ENCODE measurements at places on chromosomes 7 and 10. TPM values are rescaled to one million over a fixed set of nuclear protein-coding genes. Genes with fewer than 3 reads are reported as not detected.
A peak's percentile ranks its signal among the peaks of the same experiment; 100 is the strongest.

The SPDYE16 gene
- not detected for total RNA-seq

The FAM241B gene
- 6.2 TPM for total RNA-seq

The FLNC gene
- 6.0 TPM for total RNA-seq

The ERVW-1 gene
- not detected for total RNA-seq

The CTAGE15 gene
- not detected for total RNA-seq

GRCh38 chr10:2280713-2281300 lies 543.5 kb upstream of the ADARB2 start:
- no peak overlapping the region for H3K4me3 ChIP-seq
- DNase-seq = no peak
- H3K27me3 ChIP-seq = no peaks in the 10 kb centered on the region
- H3K27ac ChIP-seq = no peak overlapping the region
- no peaks in the 10 kb centered on the region for H3K36me3 ChIP-seq

- no peak for DNase-seq
- no peaks in the 10 kb centered on the region for H3K4me1 ChIP-seq
- H3K36me3 ChIP-seq = peaks cover 4% of the 10 kb centered on the region
Observed at GRCh38 chr7:87330942-87331341, 14.5 kb upstream of the CROT start.

- no peak overlapping the region for H3K4me3 ChIP-seq
- H3K4me1 ChIP-seq = peaks cover 6% of the 10 kb centered on the region
- DNase-seq = peak; percentile 78
Observed at GRCh38 chr7:135175931-135176330, 5.4 kb upstream of the CYREN start.

DNA sequence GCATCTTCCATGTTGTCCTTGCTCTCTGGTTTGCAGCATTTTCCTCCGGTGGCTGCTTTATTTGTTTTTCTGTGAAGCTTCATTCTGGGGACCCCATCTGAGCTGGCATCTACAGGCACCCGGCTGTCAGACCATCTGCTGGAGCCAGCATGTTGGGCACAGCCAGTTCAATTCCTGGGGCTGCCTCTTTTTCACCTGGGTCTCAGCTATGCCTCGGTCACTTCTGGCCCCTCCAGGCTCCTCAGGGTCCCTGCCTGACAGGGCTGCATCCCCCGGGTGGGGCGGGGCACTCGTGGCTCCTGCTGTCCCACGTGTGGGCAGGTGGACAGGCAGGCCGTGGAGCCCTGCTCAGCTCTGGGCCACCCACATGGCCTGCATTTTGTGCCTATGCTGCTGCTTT lies 8.1 kb downstream of the SCART1 start:
- no peak overlapping the region for H3K4me3 ChIP-seq
- no peak overlapping the region for H3K27ac ChIP-seq
- DNase-seq = no peak
- no peaks in the 10 kb centered on the region for H3K36me3 ChIP-seq
- no peaks in the 10 kb centered on the region for H3K27me3 ChIP-seq
- H3K4me1 ChIP-seq = no peaks in the 10 kb centered on the region

Data from breast epithelium (tissue), 4 donors.